Esophagus mucosa (tissue), 1 donor: ENCODE measurements at places on chromosomes 1 and 21. TPM values are rescaled to one million over a fixed set of nuclear protein-coding genes. Genes with fewer than 3 reads are reported as not detected.

KIAA0040 gene
- 6.3 TPM for total RNA-seq

C1QTNF12 gene
- 3.9 TPM for total RNA-seq

INAVA gene
- 54.8 TPM for total RNA-seq

GRCh38 chr1:231236938-231237337 lies 4.1 kb upstream of the GNPAT start:
- no peak for ATAC-seq
